ENCODE measurements at places on chromosomes 5 and 9.

GRCh38 chr9:19913151-19913550, 124.3 kb upstream of the SLC24A2 start:
- DNase-seq, result no peak

GRCh38 chr9:129235931-129236331, 57.9 kb upstream of the IER5L start:
- no peak for DNase-seq

DNA sequence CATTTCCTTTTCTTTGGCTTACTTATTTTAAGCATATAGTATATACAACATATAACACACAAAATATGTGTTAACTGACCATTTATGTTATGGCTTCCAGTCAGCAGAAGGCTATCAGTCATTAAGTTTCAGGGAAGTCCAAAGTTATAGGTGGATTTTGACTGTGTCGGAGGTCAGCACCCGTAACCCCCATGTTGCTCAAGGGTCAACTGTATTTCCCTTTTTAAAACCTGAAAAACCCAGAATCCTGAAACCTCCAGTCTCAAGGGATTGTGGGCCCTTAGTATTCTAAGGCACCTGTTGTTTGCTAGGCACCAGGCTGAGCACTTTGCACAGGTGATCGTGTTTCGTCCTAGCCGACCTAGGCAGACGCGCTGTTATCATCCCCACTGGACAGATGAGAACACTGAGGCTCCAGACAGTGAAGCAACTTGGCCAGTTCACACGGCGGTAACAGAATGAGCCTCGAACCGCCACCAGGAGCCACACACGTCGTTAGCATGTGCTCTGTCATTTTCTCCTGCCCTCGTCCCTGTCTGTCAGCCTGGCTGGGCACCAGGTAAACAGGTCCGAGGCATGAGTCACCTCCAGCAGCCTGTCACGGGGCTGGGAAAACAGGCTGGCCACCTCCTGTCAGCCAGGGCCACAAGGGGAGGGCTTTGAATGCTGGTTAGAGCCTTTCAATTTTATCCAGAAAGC, 39.9 kb downstream of the DUSP1 start:
- DNase-seq, result no peak

DNA sequence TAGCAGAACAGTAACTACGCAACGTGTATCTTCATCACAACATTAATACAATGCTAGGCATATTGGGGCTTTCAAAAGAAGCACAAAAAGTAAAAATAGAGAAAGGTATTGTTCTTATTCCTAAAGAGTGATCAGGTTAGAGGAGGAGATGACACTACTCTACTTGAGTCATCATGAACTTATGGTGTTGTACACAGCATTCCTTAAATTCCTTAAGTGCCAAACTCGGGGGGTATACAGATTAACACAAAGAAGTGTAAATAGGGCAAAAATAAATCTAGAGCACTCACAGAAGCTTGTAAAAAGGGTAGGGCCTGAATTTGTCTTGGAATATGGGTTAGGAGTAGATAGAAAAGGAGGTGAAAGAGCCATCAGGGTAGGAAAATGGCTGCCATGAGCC, 308.0 kb upstream of the DAP start:
- peak; percentile 39 for DNase-seq

DNA sequence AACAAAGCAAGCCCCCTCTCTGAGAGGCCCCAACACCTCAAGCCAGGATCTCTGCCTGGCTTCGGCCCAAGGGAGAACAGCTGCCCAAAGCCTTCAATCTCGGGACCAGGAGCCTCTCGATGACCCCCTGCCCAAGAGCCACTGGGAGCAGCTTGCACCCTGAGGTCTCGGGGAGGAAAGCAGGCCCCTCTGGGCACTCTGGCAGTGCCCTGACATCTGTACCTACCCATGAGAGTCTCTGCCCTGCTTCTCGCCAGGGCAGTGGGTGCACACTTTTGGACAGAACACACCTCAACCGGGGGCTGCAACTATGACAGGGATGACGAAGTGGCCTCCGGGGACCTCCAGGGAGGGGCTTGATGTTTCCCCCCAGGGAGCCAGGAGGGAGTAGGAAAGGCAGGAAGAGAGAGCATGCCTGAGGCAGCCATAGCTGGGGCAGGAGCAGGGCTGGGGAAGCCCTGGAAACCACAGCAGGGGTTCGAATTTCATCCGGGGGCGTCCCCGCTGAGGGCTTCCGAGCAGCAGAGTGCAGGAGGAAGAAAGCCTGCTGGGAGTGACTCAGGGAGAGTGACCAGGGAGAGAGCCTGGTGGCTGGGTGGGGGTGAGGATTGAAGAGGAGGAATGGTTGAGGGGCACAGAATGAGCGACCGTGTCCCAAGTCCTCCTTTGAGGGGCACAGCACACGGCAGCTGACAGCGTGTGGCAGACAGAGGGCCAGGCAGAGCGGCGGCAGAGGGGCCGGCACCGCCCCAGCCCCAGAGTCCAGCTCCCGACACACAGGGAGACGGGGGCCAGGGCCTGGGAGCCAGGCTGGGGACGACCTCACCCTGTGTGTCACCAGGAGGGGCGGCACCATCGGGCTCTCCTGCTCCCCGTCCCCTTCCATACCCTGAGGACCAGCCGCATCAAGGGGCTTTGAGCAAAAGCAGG, 1.8 kb downstream of the LPCAT1 start:
- DNase-seq, result peak; percentile 90

- DNase-seq, result no peak
Measured at GRCh38 chr9:113137196-113138168, 13.3 kb upstream of the SLC31A2 start.

- no peak for DNase-seq
Measured at GRCh38 chr5:58477760-58478376, 13.4 kb upstream of the GAPT start.

DNA sequence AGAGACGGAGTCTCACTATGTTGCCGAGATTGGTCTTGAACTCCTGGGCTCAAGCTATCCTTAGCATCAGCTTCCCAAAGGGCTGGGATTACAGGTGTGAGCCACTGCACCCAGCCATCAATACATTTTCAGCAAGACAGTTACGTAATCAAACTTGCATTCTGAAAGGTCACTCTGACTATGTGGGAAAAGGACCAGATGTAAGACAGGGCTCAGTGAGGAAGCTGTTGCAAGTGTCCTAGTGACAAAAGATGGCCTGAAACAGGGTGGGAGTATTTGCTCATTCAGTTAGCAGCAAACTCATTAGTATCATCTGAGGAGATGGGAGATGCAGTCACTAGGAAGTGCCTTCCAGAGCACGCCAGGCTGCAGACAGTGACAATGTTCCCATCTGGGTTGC, 16.9 kb downstream of the MED27 start:
- DNase-seq, result no peak

- DNase-seq, result peak; percentile 45
Measured at GRCh38 chr9:71663931-71664459, 104.3 kb downstream of the CEMIP2 start.

GRCh38 chr5:131364507-131365050, 100.7 kb downstream of the CDC42SE2 start:
- DNase-seq, result no peak

Measured in HTR-8/SVneo (cell line).